ENCODE measurements at places on chromosomes 7 and 10. TPM values are rescaled to one million over a fixed set of nuclear protein-coding genes. Genes with fewer than 3 reads are reported as not detected.
A peak's percentile ranks its signal among the peaks of the same experiment; 100 is the strongest.

GRCh38 chr10:69736886-69737641 lies 64.6 kb upstream of the COL13A1 start:
- no peak for DNase-seq

GRCh38 chr7:127066974-127067373 lies 185.8 kb downstream of the GRM8 start:
- no peak for DNase-seq

DNA sequence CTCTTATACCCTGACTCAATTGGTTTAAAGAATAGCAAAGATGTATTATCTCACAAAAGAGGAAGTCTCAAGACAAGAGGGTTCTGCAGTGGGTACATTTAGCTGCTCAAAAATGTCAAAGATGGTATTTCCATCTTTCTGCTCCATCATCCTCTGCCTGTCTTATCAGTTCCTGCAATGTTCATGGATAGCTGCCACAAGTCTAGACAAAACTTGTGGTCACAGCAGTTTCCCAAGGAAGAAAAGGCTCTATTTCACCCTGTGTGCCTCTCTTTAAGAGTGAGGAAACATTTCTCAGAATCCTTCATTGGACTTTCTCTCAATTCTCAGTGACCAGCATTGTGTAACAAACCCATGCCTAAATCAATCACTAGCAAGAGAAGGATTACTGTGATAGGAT lies 634.2 kb upstream of the AUTS2 start:
- no peak for DNase-seq

DNA sequence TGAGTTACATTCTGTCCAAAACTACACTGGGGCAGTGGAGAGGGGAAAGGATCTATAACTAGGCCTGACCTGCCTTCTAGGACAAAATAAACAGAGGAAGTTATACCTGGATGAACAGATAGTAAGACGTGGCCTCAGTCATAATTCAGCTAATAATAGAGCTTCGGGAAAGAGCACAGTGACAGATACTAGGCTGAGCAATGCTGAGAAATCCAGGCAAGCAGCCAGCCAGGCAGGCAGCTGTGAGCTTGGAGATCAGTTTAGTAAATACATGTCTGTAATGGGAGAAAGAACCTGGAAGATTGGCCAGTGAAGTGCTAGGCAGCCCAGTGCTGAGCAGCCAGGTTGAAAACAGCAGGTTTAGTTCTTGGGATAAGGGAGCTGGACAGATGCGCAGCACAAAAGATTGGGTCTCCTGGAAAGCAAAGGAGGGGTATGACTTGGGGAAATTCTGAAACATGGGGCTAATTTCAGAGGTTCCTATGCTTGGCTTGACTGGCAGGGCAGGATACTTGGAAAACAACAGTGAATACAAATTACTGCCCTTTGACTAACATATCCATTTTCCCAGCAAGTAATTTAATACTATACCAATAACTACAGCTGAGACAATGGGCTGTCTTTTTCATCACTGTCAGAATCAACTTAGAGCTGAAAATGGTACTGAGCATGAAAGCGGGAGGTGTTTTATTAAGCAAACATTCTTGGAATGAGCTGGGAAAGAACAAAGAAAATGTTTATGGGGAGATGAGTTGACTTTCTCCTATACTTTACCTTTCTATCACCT lies 140.8 kb downstream of the DGKB start:
- DNase-seq: peak; percentile 89

DNA sequence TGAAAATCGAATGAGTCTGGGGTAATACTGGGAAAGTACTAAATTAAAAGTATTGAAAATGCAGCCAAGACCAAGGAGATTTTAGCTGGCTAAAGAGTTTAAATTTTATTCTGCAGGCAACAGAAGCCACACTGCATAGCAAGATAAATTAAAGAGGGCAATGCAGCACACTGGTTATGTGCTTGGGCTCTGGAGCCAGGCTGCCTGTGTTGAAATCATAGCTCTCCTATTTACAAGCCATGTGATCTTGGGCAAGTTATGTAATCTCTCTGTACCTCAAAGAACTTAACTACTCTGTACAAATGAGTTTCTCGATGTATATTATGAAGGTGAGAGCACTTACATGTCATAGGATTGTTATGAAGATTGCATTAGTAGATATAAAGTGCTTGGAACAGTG lies 9.9 kb downstream of the SLC25A13 start:
- peak; percentile 69 for DNase-seq

SPDYE16 gene
- total RNA-seq: not detected

- no peak for DNase-seq
Measured at GRCh38 chr10:129323879-129324278, 143.2 kb upstream of the MGMT start.

- no peak for DNase-seq
Measured at GRCh38 chr10:132705173-132705572, 80.8 kb downstream of the NKX6-2 start.

DNA sequence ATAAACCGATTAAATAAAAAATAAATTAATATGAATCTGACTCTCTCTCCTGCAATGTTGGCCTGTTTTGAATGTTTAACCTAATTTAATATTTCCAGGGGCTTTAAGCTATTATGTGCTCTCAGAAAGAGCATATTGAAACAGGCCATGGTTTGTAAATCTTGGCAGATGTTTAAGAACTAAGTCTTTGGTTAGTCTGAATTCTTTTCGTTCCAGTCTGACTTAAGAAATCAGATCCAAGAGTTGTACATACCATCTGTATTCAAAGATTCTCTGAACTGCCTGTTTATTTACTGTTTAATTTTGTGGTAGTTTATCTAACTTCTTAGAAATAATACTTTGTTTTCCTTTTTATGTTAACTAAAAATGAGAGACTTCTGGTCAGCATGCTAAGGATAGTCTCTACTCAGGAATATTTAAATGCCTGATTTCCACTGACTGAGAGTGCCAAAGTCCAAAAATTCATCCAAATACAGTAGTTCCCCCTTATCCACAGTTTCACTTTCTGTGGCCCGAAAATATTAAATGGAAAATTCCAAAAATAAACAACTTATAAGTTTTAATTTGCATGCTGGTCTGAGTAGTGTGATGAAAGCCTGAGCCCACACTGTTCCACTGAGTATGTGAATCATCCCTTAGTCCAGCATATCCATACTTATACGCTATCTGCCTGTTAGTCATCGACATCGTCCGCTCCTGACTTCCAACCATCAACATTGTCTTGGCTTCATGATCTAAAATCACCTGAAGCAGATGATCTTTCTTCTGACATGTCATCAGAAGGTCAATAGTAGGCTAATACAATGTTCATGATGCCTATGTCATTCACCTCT lies 238.1 kb upstream of the CSTF2T start:
- no peak for DNase-seq

GRCh38 chr7:120431016-120431415 lies 158.0 kb downstream of the KCND2 start:
- no peak for DNase-seq

- DNase-seq: peak; percentile 1
Measured at GRCh38 chr10:69662173-69662877, 32.3 kb downstream of the FAM241B start.

AGR2 gene
- not detected for total RNA-seq

DNA sequence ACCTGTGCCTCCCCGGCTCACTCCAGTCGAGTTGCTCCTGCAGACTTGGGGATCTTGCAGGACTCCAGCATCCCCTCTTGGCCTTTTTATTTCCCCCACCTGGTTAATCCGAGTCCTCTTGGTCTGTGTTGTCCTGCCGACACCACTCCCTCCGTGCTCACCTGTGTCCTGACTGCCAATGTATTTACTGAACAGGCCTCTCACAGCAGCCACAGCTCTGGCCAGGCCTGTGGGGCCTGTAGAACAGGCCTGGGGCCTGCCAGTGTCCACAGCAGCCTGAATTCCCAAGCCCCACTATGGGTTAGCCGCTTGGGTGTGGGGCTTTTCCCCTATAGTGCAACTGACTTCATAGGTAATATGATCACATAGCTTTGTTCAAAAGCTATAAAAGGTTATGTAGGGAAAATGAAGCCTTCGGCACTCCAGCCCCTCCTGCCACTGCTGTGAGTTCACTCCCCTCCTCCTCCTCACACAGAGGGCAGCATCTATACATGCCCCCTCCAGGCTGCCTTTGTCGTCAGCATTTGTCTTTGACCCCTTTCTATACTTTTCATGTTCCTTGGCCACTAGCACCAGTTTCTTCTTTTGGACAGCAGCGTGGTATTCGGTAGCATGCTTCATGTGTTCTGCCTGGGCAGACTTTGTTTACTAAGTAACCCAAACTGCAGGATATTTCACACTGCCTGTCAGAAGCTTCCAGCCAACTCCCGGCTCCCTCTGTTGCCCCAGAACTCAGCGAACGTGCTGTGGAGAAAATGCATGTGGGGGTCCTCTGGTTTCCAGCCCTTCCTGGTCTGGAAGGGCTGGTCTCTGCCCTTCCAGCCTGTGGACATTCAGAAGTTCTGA lies 46.1 kb downstream of the ZNF467 start:
- DNase-seq: no peak

Data from psoas muscle (tissue), 8 donors.